Stimulated activated CD4-positive, alpha-beta T cell treated with anti-CD3 and anti-CD28 coated beads, Interleukin-1b, Interleukin-23, amount 100 ng/mL, for 24 hours (primary cell): ENCODE measurements at places on chromosomes 7 and 10.

- DNase-seq, result no peak
Observed at GRCh38 chr7:67753891-67754290, 757.3 kb downstream of the TYW1 start.

GRCh38 chr10:98646998-98647917 is 200.5 kb upstream of the HPS1 start:
- no peak for DNase-seq

DNA sequence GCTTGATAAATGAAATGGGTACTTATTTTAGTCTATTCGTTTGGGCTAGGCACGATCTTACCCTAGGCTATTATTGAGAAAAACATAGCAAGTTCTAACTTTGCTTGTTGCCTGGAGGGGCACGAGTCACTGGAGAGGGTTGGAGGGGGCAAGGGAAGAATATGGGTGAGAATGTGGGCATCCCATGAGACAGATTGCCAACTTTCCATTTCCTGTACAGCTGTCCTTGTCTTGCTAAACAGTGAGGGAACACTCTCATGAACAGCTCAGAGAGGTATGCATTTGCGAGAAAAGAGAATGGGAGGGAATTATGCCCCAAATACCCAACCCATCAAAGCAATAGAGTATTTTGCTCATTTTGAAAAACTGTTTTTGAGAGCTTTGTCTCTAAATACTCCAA is 9.2 kb downstream of the CDHR3 start:
- no peak for DNase-seq

DNA sequence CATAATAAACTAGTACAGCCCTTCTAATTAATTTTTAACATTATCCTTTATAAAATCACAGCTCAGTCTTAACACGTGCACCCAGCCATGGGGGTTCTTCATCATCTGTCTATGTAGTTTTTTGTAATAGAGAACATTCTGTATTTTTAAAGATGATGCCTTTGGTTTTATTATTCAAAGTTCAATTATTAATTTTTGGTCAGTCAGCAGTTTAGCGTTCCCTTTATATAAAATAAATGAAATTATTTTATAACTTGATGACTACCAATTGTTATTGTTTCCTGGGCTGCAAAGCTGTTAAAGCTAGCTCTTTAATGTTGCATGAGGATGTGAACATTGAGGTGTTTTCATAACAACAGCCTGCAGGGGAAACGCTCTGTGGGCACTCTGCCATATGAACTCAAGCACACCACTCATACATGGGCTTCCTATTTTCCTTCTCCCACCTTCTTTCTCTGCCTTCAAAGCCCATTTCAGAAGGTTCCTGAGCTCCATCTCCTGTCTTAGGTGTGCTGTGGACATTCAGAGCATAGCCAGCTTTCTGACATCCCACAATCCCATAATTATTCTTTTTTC is 172.0 kb upstream of the YAE1 start:
- no peak for DNase-seq

- no peak for DNase-seq
Observed at GRCh38 chr10:5198386-5198785, 1.7 kb downstream of the AKR1C4 start.

DNA sequence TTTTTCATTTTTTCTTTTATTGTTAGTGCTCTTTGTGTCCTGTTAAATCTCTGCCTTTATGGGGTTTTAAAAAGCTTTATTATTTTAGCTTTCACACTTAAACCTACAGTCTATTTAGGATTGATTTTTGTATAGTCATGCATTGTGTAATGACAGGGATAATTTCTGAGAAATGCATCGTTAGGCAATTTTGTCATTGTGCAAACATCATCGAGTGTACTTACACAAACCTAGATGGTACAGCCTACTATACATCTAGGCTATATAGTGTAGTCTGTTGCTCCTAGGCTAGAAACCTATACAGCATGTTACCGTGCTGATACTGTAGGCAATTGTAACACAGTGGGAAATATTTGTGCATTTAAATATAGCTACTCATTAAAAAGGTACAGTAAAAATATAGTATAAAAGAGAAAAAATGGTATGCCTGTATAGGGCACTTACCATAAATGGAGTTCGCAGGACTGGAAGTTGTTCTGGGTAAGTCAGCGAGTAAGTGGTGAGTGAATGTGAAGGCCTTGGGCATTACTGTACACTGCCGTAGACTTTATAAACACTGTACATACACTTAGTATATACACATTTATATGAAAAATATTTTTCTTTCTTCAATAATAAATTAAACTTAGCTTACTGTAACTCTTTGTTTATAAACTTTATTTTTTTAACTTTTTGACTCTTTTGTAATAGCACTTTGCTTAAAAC is 16.0 kb downstream of the UBE2D1 start:
- DNase-seq, result no peak

DNA sequence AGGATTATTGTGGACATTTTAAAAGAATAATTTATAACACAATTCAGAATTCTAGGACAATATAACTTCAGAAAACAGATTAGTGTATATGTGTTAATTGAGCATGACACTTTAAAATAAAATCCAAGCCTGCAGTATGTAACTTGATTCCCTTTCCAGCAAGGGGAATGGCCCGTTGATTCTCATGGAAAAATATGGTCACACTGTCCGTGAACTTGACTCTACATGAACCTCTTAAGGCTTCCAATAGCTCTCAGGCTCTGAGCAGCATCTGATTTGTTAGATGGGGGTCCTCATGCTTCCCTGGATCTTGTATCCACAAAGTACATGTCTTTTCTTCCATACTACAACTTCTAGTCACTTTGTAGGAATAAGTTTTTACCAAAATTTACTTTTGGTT is 85.5 kb upstream of the AKR1E2 start:
- no peak for DNase-seq

DNA sequence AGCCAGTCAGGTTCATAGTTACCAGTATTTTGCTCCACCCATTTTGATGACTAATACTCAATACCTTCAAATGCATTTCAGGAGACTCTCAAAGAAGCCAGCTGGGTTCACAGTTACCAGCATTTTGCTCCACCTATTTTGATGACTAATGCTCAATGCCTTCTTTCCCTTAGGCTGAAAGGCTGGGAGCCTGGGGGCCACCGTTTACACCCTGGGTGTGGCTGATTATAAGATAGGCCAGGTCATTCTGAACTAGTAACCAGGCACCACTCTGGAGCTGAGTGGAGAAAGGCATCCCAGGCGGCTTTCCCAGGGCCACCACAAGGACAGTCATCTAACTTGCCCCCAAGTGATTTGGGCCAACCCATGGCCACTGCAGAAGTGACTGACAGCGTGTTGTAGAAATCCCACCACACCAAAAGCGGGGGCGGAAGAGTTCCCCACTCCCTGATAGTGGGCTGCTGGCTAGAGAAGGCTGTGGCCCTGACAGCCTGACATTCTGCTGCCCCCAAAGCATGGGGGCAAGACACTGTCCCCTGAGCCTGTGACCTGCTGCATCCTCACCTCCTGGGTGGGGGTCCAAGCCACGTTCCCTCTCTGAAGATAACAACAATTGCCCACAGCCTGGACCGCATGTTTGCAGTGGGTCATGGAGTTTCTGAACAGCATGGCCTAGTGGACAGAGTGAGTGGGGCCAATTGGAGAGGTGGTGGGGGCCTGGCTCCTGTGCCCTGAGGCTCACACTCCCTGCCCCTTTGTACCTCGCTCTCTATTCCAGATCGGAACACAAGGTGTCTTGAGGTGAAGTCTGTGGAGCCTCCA is 23.0 kb upstream of the ZNF488 start:
- no peak for DNase-seq

- no peak for DNase-seq
Observed at GRCh38 chr7:145434811-145435210, 599.0 kb upstream of the TPK1 start.

DNA sequence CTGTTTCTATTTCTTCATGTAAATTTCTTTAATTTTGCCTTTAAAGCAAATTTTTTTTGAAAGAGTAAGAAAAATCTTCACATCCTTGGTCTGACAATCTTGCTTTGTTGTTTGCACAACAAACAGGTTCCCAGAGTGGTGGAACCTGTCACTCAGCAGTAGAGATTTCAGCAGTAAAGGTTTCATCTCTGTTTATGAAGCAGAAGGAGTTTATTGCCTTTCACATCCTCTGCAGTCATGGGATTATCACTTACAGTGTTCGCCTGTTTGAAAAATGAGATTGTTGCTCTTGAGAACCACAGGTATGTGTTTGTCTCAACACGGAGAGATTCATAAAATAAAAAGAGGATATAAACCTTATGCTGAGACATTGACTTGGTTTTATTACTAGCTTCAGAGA is 342.6 kb downstream of the IPMK start:
- DNase-seq, result no peak

DNA sequence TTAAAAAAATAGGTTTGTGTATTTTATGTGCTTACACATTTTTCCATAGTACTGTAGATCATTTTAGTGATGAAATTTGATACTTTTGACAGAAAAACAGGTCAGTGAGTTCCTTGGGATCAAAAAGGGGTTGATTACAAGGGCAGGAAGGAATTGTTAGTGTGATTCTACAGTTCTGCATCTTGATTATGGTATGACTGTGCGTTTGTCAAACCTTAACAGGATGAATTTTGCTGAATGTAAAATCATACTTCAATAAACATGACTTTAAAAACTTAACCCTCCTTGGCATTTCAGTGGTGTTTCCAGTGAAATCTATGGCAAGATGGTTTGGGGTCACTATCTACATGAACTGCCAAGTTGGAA is 35.6 kb upstream of the TOMM7 start:
- no peak for DNase-seq

DNA sequence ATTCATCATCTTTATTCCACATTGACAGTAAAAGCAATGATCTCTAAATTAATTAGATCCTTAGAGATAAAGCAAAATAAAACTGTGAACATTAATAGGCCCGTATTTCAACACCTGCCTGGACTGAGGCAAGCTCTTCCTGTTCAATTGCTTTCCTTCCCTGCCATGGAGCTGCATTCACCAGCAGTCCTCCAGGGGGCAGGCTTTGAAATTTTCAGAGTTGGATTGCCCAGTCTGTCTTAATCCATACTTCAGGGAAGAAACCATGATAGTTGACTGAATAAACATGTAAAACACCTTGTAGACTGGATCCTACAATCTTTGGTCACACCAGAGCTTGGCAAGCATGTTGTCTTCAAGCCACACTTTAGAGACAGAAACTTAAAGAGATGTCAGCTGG is 936.6 kb downstream of the NRG3 start:
- DNase-seq, result no peak

DNA sequence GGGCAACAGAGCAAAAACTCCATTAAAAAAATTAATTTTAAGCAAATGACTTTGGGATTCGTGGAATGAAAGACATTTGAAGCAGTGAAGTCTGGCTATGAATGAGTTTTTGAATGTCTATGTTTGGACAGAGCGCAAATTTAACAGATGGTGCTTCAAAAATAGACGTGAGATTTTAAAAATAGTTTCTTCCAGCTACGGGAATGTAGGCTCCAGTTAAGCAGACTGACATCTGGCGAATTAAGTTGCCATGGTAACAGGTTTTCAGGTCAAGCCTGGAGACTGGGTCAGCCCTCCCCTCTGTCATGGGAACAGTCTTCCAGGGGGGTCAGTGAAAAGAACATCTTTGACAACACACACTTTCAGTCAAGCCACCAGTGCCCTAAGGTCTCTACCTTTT is 62.0 kb downstream of the MYOF start:
- DNase-seq, result no peak

- no peak for DNase-seq
Observed at GRCh38 chr7:55172161-55172560, 153.3 kb downstream of the EGFR start.

GRCh38 chr10:37289833-37290464 is 164.6 kb downstream of the ANKRD30A start:
- DNase-seq, result no peak

GRCh38 chr10:103590744-103591291 is 97.3 kb downstream of the NEURL1 start:
- DNase-seq, result no peak

GRCh38 chr7:16479591-16479990 is 14.1 kb upstream of the SOSTDC1 start:
- no peak for DNase-seq

- DNase-seq, result no peak
Observed at GRCh38 chr10:63822496-63822895, 301.3 kb downstream of the REEP3 start.

DNA sequence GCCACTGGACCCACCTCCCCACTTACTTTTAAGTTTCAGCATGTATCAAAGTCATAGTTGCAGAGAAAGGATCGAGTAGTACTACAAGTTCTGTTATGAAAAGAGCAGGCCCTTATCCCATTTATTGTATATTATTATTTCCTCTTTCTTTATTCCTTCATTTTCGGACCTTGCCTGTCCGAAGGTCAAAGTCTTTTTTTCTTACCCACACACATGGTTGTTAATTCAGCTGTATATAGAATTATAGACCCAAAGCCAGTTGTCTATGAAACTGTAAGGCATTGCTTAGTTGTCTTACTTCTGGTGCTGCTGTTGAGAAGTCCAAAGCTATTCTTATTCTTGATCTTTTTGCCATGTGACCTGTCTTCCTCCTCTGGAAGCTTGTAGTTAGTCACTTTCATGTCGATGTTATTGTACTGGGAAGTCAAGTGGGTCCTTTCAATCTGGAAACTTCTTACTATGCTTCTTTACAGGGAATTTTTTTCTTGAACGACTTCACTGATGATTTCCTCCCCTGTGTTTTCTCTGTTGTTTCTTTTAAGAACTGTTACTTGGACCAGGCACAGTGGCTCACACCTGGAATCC is 8.3 kb downstream of the NUDT5 start:
- DNase-seq, result no peak

- DNase-seq, result no peak
Observed at GRCh38 chr10:58554316-58554715, 41.6 kb downstream of the BICC1 start.

- no peak for DNase-seq
Observed at GRCh38 chr7:151381348-151382078, 28.3 kb downstream of the WDR86 start.

- DNase-seq, result no peak
Observed at GRCh38 chr10:48579251-48579960, 25.5 kb downstream of the ARHGAP22 start.

GRCh38 chr10:5545426-5545777 is 20.6 kb downstream of the CALML3 start:
- no peak for DNase-seq

DNA sequence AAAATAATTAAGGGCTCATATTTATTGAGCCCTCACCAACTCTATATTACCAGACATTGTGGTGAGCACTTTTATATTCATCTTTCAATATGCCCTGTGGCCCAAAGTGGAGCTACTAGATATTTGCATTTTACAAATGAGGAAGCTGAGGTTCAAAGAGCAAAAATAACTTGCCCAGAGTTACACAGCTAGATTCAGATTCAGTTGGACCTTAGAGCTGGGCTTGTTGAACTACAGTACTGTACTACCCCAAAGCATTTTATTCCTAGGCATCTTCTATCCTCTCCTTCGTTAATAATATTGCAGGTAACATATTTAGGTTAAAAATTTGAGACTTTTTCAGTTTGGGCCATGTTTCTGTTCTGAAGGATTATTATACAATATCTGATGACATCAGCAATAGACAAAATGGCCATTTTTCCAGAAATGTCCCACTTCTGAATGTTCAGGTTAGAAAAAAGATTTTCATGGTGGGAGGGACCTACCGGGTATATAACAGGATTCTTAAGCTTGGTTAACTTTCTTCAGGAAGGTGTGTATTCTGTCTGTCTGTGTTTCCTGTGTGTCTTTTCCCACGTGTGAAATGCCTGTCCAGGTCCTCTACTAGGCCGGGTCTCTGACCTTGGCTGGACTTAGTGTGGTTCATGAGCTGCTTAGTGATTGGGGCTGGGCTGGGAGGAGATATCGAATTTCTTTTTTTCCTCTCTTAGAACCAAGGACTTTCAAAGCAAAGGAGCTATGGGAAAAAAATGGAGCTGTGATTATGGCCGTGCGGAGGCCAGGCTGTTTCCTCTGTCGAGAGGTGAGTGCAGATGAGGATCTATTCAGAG is 13.6 kb downstream of the PRXL2A start:
- DNase-seq, result no peak
